HCEC 1CT (cell line): ENCODE measurements at places on chromosomes 16 and 17.
A peak's percentile ranks its signal among the peaks of the same experiment; 100 is the strongest.

GRCh38 chr17:2929881-2930533 is 133.4 kb downstream of the OR1D5 start:
- DNase-seq, result peak; percentile 34

GRCh38 chr17:14135906-14136590 is 66.7 kb downstream of the COX10 start:
- DNase-seq, result peak; percentile 21

- no peak for DNase-seq
Measured at GRCh38 chr16:19484096-19484495, 37.8 kb downstream of the GDE1 start.

DNA sequence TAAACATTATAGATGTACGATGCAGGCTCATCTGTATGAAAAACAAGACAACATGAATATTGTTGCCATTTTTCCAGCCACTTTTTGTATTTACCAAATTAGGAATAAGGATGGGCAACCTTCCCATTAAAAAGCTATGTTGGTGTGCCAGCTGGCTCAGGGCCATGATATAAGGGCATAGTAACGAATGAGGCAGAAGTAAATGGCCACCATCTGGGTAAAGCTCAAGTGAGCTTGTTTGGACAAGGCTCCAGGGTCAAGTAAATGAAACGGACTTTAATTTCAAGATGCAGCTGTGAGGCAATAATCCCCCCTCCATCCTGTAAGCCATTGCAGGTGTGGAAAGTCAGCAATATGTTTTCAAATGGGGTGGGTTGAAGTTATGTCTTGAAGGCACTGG is 930.9 kb upstream of the CDH8 start:
- DNase-seq, result no peak

DNA sequence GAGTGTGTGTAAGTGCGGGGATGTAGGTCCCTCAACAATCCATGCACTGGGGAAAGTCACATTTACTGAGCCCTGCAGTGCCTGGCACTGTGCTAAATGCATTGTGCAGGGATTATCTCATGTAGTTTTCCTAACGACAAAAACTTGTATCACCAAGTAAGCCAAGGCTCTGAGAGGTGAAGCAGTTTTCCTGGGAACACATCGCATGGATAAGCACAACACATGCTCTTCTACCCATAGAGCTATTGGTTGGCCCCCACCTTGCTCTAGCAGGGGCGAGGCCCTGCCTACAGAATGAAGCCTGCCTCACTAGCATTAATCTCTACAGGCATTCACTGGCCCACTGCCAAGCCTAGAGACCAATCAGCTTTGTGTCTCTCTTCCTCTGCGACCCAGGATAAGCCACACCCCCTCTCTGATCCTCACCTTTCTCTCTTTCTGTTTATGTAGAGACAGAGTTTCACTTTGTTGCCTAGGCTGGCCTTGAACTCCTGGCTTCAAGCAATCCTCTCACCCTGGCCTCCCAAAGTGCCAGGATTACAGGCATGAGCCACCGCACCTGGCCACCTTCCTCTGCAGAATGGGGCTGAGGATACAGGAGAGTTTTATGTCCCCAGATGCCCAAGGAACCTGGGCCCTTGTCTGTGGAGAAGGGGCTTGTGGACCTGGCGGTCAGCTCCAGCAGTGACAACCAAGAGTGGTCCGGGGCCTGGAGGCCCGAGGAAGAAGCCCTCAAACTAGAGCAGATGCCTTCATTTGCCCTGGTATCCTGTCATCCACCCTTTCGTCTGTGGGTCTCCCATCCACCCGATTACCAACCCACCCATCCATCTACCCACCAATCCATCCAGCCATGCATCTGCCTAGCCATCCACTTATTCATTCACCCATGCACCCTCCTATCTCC is 12.8 kb downstream of the CDH16 start:
- DNase-seq, result no peak

DNA sequence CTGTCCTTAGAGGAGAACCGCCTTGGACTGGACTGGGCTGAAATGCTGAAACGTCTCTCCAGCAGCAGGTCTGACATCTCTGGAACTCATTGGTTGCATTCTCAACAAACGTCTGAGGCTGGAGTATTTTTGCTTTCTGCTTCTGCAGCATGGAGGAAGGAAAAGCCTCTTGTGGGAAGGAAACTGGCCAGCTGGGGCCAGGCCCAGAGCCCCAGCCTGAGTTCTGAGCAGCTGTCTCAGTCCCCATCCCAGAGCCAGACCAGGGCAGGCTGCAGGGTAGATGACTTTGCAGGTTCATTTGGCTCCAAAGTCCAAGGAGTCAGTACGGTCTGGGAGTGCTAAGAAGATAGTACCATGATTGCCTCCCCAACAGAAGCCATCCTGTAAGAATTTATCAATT is 18.3 kb downstream of the TEKT3 start:
- no peak for DNase-seq

GRCh38 chr17:16972346-16972745 is 428 bp upstream of the TNFRSF13B start:
- DNase-seq, result no peak

- DNase-seq, result no peak
Measured at GRCh38 chr17:79080761-79081290, 6.2 kb downstream of the ENGASE start.

GRCh38 chr16:30585022-30585399 is 486 bp downstream of the ZNF785 start:
- DNase-seq, result no peak

- DNase-seq, result no peak
Measured at GRCh38 chr16:49748322-49748721, 107.6 kb downstream of the ZNF423 start.

- peak; percentile 34 for DNase-seq
Measured at GRCh38 chr16:89687092-89687940, 827 bp downstream of the CDK10 start.

- DNase-seq, result no peak
Measured at GRCh38 chr16:3907586-3907985, 27.1 kb upstream of the CREBBP start.

GRCh38 chr16:3051494-3051893 is 5.1 kb downstream of the MMP25 start:
- no peak for DNase-seq

DNA sequence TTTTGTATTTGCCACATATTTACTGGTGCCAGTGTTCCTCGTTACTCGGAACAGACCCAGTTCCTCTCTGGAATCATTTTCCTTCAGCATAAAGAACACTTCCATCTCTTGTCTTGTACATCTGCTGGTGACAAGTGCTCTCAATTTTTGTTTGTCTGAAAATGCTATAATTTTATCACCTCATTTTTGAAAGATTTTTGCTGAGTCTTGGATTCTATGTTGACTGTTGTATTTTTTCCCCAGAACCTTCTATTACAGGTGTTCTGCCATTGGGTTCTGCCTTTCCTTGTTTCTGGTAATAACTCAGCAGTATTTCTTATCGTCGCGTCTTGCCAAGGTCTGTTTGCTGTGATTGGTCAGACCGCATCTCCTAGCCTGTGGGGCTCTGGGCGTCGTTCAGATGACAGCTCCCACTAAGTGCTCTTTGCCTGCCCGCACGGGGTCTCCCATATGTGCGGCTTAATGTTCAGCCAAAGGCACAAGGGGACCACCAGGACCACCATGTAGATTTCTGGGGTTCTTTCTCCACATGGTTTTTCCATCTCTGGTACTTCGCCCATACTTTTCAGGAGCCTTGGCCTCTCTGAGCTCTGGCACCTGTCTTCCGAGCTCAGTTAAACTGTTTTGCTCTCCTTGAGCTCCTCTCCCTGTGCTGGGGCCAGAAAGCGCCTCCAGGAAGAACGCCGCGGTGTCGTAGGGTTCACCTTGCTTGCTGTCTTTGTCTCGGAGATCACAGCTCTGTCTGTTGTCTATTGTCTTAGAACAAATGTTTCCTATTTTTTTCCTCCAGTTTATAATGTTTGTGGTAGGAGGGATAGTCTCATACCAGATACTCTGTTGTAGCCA is 80.0 kb downstream of the METRNL start:
- no peak for DNase-seq

DNA sequence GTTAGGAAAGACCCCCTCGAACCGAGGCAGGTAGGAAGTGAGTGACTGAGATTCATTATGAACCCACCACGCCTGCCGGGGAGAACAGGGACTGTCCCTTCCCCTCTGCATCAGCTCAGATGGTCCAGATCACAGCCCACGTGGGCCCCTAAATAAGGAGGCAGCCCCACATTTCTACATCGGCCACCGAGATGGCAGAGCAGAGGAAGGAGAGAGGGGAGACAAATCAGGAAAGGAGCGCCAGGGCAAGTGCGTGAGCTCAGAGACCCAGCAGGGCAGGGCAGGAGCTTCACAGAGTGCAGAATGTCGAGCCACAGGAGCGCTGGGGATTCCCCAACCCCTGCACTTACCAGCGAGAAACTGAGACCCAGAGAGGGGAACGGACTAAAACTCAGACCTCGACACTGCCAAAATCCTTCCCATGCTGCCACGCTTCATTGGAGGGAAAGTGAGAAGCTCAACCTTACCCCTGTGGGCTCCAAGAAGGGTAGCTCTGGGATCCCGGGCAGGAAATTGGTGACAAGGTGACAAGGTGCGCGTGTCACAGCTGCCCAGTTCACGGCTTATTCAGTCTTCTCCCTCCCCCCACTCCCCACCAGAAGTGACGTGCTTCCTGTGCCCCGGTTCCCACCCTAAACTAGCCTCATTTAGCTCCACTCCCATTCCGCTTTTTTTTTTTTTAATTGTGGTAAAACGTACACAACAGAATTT is at the start of gene ICAM2:
Gene ICAM2 (minus strand): TSS at position 578 of the 711 bp plus-strand sequence. CDS start 13,942 bp downstream, outside the sequence.
- DNase-seq, result no peak

GRCh38 chr16:28292731-28293600 is 641 bp downstream of the SBK1 start:
- no peak for DNase-seq

DNA sequence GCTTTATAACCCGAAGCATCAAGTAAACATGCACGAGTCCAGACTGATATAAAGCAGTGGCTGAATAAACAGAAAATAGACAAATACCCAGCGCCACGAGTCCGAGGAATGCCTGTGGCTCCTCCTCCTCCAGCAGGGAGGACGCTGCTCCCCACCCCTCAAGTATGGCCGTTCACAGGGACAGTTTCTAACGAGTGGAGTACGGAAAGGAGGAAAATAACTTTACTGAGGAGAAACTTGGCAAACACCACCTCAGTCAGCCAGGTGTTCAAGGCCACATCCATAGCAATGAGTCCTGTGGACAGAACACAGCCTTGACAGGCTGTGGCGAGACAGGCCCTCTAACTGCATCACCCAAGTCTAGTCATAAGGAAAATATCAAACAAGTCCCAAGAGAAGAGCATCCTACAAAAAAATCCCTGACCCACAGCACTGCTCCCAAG is 9.2 kb downstream of the ZDHHC7 start:
- no peak for DNase-seq

GRCh38 chr17:68587847-68588246 is 13.3 kb downstream of the FAM20A start:
- DNase-seq, result no peak

DNA sequence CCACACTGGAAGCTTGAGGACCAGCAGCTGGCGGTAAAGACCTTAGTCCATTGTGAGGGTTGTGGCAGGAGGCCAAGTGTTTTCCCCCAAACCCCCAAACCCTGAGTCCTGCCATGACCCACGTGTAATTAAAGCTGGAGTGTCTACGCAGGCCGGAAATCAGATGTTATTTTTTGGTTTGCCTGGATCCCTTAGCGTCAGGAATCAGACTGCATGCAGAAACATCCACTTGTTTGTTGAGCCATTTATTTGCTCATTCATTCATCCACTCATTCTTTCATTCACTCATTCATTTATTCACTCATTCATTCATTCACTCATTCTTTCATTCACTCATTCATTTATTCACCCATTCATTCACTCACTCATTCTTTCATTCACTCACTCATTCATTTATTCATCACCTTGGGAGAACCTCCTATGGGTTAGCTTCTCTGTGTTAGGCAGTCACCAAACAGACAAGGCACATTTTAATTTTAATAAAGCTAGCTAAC is 313.1 kb downstream of the MAF start:
- no peak for DNase-seq

GRCh38 chr16:17026600-17027242 is 444.0 kb downstream of the XYLT1 start:
- no peak for DNase-seq

- DNase-seq, result no peak
Measured at GRCh38 chr17:57487573-57487972, 231.2 kb downstream of the MSI2 start.

- DNase-seq, result no peak
Measured at GRCh38 chr17:1872976-1873375, 43.2 kb downstream of the RPA1 start.

DNA sequence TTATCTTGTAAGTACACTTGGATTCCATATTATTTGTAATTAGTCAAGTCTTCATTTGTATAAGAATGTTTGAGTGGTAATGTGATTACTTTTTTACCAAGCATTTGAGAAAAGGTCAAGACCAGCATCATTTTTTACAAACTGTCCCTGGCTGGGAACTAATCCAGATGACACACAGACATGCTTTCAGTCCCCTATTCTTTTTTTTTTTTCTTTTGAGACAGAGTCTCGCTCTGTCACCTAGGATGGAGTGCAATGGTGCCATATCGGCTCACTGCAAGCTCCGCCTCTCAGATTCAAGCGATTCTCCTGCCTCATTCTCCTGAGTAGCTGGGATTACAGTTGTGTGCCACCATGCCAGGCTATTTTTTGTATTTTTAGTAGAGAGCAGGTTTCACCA is 4.5 kb downstream of the DERL2 start:
- DNase-seq, result no peak
